ENCODE measurements at places on chromosomes 2 and 18. TPM values are rescaled to one million over a fixed set of nuclear protein-coding genes. Genes with fewer than 3 reads are reported as not detected.

DNA sequence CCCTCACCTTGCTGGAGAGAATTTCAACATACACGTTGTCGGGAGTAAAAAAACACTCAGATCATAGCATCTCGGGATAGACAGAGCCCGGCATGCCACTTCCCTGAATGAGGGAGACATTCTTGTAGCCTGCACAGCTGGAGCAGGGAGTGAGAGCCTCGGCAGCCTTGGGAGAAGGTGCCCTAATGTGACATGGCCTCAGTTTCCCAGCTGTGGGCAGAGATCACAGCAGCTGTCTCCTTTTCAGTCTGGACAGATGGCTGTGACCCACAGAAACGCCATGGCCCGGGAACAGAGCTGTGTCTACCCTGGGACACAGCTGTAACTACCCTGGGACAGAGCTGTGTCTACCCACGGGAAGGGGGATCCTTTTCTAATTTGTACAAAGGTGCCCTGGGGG is 55.9 kb downstream of the HS1BP3 start:
- no peak for DNase-seq

Gene SPDYA
- 0.31 TPM for total RNA-seq

Gene MYOM1
- total RNA-seq, result 351 TPM

Gene GKN1
- total RNA-seq, result not detected

Gene SMYD1
- total RNA-seq, result 116 TPM

GRCh38 chr2:188403676-188404075 is 112.0 kb downstream of the GULP1 start:
- DNase-seq, result no peak

Gene COL6A3
- total RNA-seq, result 186 TPM
